ENCODE measurements at places on chromosomes 2 and 18.

GRCh38 chr2:226424971-226425370, 374.6 kb downstream of the IRS1 start:
- DNase-seq, result no peak

DNA sequence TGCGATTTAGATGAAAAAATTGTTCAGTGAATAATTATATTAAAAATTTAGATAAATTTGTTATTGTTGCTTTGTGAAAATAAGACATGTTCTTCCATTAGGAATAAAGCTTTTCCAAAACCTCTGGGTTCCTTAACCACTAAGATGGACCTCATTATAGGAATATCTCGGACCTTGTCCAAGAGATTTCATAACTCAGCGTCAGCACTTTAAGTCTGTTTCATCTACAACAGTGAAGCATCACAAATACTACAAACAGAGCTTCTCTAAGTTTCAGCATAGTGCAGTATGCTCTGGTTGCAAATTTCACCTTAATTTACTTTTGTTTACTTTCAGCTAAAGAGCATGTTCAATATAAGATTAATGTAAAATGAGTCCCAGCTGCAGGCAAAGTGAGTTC, 150.3 kb downstream of the UBE2E3 start:
- DNase-seq, result no peak

- DNase-seq, result no peak
These were observed 423.7 kb downstream of the LPIN1 start for GRCh38 chr2:12170121-12170520.

DNA sequence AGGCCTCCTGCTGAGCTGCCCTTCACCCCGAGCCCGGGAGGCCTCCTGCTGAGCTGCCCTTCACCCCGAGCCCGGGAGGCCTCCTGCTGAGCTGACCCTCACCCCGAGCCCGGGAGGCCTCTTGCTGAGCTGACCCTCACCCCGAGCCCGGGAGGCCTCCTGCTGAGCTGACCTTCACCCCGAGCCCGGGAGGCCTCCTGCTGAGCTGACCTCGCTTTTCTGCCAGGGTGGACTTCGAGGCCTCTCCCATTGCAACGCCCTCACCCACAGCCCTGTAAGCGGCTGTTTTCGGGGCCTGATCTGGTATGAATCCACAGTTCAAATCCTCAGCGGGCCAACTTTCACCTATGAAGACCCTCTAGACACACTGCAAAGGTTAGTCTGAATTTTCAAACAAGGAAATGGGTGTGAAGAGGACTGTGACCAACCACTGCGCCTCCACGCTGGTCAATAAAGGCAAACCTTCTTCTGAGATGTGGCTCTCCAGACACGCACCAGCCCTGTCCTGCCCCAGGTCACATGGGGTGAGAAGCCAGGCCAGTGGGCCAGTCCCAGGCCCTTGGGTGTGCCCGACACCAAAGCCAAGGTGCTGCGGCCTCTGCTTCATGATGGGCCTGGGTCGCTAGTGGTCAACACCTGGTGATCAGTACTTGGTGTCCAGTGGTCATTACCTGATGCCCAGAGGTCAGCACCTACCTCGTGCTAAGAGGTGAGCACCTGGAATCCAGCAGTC, 225.1 kb upstream of the SALL3 start:
- DNase-seq, result no peak

GRCh38 chr2:105744909-105745853, at the start of gene NCK2:
TSS of gene NCK2 (plus strand) at chr2:105744912. CDS start at chr2:105855064, 110,152 bp downstream.
- DNase-seq, result no peak

- no peak for DNase-seq
These were observed 490.0 kb downstream of the TXNL1 start for GRCh38 chr18:56148373-56148772.

GRCh38 chr2:23478933-23479683, 94.1 kb downstream of the KLHL29 start:
- no peak for DNase-seq

GRCh38 chr2:172095146-172095904, 7.4 kb downstream of the DLX2 start:
- DNase-seq, result no peak

DNA sequence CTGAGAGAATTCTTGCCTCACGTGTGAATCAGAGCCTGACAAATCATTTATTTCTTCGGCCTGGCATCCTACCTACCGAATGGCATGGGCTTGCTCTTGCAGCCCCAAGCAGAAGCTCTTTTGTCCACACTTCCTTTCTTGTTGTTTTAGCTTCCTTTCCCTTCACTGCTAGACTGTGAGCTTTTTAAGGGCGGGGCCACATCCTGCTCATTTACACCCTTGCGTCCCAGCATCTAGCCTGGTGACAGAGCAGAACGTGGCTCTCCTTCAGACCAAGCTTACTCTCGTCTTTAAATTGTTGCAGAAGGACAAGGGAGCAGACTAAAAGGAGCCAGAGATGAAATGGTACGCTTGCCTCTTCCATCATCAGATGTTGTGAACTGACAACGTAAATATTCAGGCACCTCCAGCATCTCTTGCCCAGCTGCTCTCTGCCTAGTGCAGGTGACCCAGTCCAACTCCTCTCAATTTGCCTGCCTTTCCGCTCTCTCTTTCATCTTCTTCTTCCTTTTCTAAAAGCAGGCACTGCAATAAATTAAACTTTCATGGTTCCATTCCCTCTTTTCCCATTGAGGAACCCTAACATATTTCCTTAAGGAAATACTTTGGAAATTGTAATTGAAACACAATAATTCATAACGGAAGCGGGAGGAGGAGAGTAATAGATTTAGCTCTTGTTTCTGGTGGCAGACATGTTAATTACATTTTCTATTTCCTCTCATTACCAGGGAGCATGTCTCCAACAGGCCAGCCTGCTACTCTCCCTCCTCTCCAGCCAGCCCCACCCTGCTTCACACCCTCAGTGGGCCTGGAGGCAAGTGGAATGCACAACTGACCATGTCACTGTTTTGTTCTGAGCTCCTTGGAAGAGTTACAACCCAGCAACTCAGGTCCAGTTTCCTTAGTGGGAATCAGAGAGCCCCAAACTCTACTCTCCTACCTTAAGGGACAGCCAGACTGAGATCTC, 228.1 kb upstream of the TRIB2 start:
- DNase-seq, result no peak

GRCh38 chr2:9707008-9707407, 76.2 kb upstream of the YWHAQ start:
- no peak for DNase-seq

DNA sequence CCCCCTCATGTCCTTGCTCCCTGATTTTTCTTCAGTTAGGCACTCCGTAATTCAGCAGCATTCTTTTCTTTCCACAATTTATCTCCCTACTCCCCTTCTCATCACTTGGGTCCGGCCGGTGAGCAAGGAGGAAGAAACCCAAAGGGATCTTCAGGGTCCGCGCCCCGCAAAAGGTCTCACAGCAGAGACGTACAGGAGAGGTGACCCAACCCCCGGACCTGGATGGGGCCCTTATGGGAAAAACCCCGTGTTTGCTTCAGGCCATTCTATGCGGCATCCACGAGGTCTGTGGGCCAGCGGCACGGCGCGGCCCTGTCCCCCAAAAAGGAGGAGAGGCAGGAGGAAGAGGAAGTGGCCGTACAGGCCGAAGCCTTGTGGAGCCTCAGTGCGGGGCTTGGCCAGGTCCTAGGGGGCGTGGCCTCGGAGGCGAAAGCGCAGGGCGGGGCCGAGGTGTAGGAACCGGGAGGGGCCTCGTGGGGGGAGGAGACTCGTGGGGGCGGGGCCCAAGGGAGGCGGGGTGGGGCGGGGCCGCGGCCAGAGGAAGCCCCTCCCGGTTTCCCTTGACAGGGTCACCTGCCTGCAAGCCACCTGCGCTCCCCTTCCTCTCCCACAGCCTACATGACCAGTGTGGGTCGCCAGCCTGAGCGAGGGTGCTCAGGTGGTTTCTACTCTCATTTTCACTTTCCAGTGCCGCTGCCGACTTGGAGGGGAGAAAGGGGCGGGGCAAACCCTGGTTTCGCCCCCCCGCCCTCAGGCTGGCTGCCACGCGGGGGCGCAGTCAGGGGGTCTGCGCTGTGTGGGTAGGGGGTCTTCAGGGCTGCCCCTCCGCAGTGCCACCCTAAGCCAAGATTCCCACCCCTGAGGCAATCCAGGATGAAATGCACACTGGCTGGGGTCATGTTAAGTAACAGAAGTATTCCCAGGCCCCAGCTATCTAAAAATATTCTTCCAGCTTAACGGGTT, 156.4 kb upstream of the XPO1 start:
- peak; percentile 39 for DNase-seq

- no peak for DNase-seq
These were observed 91.0 kb downstream of the LIMS1 start for GRCh38 chr2:108625186-108625827.

GRCh38 chr2:127105656-127106456, 1.1 kb downstream of the BIN1 start:
- no peak for DNase-seq

DNA sequence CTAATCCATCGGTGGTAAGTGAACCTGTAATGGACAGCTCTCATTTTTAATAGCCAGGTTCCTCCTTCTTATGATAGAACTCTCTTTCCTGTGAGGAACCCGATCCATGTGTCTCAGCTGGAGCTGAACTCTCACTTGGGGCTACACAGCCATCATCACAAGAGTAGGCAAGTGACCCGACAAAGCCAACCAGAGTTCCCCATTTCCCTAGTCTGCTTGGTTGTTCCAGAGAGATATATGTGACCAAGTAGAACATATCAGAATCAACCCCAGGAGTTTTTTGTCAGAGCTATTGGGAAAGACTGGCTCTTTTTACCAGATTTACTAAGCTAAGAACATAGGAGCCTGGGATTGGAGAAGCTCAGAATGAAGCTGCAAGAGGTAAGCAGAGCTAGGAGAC, 14.6 kb upstream of the HNRNPLL start:
- DNase-seq, result no peak

- no peak for DNase-seq
These were observed 119.7 kb upstream of the ETAA1 start for GRCh38 chr2:67277450-67277849.

DNA sequence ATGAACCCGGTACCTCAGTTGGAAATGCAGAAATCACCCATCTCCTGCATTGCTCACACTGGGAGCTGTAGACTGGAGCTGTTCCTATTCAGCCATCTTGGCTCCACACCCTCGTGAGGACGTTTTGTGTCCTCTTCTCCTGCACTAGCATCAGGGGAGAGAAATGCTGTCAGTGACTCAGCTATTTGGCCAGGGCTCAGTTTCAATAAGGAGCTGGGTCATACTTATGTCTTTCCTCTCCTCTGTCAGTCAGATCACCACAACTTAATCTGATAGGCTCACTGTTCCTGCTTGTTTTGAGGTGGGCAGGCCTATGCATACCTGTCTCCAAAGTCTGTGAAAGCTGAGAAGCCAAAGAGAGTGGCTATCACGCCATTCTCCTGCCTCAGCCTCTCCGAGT, 921.2 kb downstream of the DCC start:
- DNase-seq, result no peak

- no peak for DNase-seq
These were observed 293.7 kb downstream of the NDUFA10 start for GRCh38 chr2:239731422-239731821.

GRCh38 chr18:2417861-2418610, 153.3 kb downstream of the METTL4 start:
- no peak for DNase-seq

DNA sequence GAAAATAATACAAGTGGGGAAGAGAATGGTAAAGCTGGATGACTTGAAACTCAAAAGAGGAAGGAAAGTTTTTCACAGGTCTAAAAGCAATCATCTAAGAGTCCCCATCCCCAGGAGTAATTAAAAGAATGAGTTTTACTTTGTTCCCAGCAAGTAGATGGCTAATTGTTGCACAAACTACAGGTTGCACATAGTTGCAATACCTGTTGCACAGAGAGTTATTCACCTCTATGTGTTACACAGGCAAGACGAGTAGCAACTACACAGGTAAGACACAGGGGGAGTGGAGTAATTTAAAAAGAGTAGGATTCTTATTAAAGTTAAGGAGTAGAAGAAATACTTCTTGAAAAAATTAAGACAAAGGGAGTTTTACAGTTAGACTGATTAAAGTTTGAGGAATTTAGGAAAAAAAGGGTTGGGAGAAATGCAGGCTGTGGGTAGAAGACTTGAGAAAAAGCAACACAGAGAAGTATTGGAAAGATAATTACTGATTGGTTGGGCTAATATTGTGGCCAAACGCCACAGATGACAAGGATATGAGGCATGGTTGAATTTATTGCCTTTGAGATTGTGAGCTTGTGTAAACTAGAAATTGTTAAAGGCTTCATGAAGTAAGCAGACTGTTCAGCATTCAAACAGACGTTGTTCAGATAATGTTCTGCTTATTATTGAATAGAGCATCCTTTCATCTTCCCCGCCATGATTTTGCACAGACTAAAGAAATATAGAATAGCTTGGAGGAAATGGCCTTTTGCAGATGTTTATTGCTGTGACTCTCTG, 699.3 kb downstream of the NR4A2 start:
- DNase-seq, result no peak

DNA sequence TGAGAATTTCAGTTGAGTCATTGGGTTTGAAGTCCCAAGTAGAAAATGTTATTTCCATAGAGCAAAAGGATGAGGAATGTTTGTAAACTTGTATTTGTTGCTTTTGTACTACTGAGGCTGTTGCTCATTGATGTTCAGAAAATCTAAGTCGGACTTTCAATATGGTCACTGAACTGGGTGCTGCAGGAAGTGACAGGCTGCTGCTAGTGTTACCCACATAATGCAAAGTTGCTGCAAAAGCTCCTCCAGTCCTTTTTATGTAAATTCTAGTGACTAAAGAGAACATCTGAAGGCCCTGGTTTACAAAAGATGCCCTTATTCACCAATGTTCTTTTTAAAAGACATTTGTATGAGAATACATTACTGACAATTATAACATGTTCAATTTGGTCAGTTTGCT, 131.1 kb upstream of the FAM98A start:
- no peak for DNase-seq

GRCh38 chr2:120832296-120833070, 96.8 kb downstream of the GLI2 start:
- no peak for DNase-seq

DNA sequence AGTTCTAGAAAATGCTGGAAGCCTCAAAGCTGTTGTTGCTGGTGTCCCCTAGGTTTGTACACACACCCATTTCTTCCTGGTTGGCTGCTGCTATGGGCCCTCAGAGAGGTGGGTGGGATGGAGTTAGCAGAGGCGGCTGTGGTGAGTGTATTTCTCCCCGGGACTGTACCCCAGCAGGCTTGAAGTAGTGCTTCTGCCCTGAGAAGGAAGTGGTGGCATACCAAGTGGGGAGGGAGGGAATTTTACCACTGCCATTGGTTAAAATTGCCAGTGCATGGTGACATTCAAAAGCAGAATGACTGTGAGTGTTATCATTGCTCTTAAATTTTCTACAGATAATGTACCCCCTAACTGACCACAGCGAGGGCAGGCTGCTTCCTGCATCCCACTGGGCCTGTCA, 125.6 kb upstream of the CAPN13 start:
- no peak for DNase-seq

- DNase-seq, result no peak
These were observed 467.4 kb upstream of the FANCL start for GRCh38 chr2:58708565-58708964.

DNA sequence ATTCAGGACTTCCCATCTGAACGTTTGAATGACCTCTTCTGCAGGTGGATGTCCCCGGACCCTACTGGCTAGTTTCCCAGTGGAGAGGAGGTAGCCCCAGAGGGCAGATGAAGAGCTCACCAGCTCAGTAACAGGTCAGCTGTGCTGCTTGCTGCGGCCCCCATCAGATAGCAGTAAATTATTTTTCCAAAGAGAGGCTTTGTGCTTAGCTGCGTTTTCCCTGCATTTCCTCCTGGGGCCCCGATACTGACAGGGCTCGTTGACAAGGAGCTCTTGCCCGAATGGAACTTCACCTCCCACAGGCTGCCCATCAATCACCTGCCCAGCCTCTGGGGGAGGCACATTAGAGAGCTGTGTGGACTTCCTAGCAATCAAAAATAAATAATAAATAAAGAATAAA, 185.8 kb downstream of the DOK6 start:
- DNase-seq, result no peak

- DNase-seq, result no peak
These were observed 30.2 kb downstream of the CERKL start for GRCh38 chr2:181626671-181627070.
